ENCODE measurements at places on chromosomes 7 and 10.

DNA sequence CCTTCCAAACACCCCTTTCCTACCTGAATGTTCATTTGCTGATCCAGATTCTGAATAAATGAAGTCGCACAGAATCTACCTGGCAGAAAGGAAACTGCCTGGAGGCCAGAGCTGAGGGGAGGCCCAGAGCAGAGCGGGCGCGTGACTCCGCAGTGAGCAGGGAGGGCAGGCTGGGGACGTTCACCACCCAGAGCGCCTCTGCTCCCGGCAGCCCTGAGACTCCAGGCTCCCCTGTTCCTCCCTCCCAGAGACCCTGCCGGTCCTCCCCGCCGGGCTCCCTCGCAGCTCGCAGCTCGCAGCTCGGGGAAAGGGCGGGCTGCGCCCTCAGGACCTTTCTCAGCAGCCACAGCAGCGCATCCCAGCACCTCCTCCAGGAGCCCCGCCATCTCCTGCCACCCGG, 176.7 kb upstream of the ZNF32 start:
- DNase-seq: no peak
- no peaks in the 10 kb centered on the region for H3K27me3 ChIP-seq
- peaks cover 19% of the 10 kb centered on the region for H3K4me1 ChIP-seq
- H3K36me3 ChIP-seq: no peaks in the 10 kb centered on the region
- no peak overlapping the region for H3K27ac ChIP-seq
- H3K4me3 ChIP-seq: no peak overlapping the region

DNA sequence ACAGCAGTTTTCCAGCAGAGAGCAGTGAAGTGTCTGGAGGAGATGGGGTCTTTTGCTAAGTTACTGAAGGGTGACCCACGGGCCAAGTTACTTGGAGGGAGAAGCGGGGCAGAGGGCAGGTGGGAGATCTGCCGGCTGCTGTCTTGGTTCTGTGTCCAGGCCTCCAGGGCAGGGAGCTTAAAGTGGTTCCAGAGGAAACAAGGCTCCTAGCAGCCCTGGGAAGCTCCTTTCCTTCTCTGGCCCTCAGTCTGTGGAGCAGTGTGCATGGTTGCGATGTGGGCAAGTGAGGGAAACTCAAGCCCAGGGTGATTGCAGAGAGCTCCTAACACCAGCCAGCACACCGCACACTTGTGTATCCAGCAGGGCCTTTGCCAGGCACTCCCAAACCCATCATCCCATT, 6.3 kb downstream of the GHRHR start:
- DNase-seq: no peak
- H3K4me3 ChIP-seq: no peak overlapping the region
- H3K27me3 ChIP-seq: peaks cover 29% of the 10 kb centered on the region

- H3K36me3 ChIP-seq: no peaks in the 10 kb centered on the region
- H3K4me3 ChIP-seq: no peak overlapping the region
- H3K27ac ChIP-seq: no peak overlapping the region
- H3K27me3 ChIP-seq: no peaks in the 10 kb centered on the region
Observed at GRCh38 chr10:77522268-77522809, 115.3 kb downstream of the KCNMA1 start.

DNA sequence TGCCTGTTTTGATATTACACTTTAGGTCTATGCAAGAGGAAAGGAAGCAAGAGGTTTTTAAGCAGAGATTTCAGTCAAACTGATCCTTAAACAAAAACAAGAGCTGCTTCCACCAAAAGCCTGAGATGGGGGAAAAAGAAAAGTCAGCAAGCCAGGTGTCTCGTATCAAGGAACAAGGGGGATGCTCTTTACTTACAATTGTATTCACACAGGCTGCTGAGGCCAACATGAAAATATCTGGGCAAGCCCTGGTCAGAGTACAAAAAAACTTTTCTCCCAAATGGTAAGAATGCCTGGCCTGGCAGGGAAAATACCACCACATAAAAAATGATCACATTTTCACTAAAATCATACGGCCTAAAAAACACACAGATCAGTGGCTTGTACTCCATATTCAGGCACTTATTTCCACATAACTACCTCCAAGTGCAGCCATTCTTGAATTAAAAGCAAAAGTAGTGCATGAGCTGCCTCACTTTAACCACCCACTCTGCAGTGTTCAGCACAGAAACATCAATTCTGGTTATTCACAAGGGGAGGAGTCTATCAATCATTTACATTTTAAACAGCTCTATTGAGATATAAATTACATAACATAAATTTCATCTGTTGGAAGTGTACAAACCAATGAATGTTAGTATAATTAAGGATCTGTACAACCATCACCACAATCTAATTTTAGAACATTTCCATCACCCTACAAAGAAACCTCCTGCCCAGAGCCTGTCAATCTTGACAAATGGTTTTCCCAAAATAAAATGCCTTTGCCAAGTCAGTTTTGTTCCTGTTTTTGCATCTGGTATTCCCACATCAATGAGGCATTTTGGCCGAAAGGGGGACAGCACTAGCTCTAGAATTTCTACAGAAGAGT, 70.2 kb downstream of the GRB10 start:
- no peak overlapping the region for H3K27ac ChIP-seq
- DNase-seq: no peak
- H3K27me3 ChIP-seq: no peaks in the 10 kb centered on the region
- H3K36me3 ChIP-seq: no peaks in the 10 kb centered on the region
- H3K4me3 ChIP-seq: no peak overlapping the region

GRCh38 chr7:119761776-119762175, 511.2 kb upstream of the KCND2 start:
- no peaks in the 10 kb centered on the region for H3K27me3 ChIP-seq
- H3K4me3 ChIP-seq: no peak overlapping the region
- no peak for DNase-seq
- H3K36me3 ChIP-seq: no peaks in the 10 kb centered on the region
- H3K27ac ChIP-seq: no peak overlapping the region

Data from activated T-cell treated with anti-CD3 and anti-CD28 coated beads, Interleukin-2, amount 50 U/mL, for 72 hours (primary cell).